ENCODE measurements at places on chromosomes 12 and 14.

- DNase-seq, result no peak
Observed at GRCh38 chr12:40775661-40776060, 83.4 kb downstream of the CNTN1 start.

- no peak for DNase-seq
Observed at GRCh38 chr14:87794561-87794960, 198.4 kb downstream of the GALC start.

DNA sequence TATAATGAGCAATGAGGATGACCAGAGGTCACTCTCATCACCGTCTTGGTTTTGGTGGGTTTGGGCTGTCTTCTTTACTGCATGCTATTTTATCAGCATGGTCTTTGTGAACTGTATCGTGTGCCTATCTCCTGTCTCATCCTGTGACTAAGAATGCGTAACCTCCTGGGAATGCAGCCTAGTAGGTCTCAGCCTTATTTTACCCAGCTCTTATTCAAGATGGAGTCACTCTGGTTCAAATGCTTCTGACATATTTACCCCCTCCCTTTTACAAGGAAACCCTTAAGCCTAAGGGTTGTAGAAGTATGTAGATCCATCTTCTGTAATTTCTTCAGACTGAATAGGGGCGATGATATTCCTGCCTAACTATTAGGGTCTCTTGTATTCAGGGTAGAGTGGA lies 8.4 kb downstream of the IFI27L1 start:
- DNase-seq, result no peak

- DNase-seq, result no peak
Observed at GRCh38 chr12:124469193-124469888, 98.1 kb downstream of the NCOR2 start.

- peak; percentile 21 for DNase-seq
Observed at GRCh38 chr14:33207467-33208017, 268.9 kb downstream of the NPAS3 start.

DNA sequence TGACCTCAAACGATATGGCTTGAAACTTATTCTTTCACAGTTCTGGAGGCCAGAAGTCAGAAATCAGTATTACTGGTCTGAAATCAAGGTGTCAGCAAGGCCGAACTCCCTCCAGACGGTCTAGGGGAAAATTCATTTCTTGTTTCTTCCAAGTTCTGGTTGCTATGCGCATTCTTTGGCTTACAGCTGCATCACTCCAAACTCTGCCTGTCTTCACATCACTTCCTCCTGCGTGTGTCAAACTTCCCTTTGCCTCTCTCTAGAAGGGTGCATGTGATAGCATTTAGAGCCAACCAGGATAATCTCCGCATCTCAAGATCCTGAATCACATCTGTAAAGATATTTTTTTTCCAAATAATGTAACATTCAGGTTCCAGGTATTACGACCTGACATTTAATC lies 62.8 kb downstream of the DENND5B start:
- no peak for DNase-seq

DNA sequence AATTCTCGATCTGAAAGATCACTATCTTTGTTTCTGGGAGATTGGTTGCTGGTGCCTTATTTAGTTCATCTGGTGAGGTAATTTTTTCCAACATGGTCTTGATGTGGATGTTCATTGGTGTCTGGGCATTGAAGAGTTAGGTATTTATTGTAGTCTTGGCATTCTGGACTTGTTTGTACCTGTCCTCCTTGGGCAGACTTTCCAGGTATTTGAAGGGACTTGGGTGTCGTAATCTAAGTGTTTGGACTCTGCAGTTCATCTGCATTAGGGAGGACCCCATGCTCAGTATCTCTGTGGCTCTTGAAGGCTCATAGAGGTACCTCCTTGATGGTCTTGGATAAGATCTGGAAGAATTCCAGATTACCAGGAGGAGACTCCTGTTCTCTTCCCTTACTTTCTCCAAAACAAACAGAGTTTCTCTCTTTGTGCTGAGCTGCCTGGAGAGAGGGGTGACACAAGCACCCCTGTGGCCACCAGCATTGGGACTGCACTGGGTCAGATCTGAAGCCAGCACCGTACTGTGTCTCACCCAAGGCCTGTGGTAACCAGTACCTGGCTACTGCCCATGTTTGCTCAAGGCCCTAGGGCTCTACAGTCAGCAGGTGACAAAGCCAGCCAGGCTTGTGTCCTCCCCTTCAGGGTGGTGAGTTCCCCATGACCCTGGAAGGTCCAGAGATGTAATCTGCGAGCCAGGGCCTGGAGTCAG lies 5.3 kb downstream of the A2ML1 start:
- no peak for DNase-seq

GRCh38 chr12:10690906-10691305 lies 17.1 kb upstream of the STYK1 start:
- no peak for DNase-seq

GRCh38 chr12:25155022-25155576 lies 39.9 kb downstream of the DNAI7 start:
- DNase-seq, result no peak

DNA sequence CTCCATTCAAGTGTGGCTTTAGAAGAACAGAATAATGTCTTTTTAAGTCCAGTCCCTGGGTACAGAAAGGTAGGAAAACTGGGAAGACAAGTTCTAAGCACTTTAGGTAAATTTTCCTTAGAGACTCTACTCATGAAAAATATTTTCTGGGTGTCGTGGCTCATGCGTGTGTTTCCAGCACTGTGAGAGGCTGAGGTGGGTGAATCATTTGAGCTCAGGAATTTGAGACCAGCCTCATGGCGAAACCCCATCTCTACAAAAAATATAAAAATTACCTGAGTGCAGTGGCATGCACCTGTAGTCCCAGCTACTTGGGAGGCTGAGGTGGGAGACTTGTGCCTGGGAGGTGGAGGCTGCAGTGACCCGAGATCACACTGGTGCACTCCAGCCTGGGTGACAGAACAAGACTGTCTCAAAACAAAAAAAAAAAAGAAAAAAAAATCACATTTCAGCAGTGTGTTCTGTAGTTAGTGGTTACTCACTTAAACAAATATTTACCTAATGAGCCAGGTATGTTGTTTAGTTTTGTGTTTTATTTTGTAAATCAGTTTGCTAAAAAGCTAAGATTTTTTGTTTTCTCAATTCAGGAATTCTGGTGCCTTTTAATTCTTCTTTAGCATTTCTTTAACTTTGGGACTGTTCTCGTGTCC lies 52.3 kb upstream of the RD3L start:
- no peak for DNase-seq

DNA sequence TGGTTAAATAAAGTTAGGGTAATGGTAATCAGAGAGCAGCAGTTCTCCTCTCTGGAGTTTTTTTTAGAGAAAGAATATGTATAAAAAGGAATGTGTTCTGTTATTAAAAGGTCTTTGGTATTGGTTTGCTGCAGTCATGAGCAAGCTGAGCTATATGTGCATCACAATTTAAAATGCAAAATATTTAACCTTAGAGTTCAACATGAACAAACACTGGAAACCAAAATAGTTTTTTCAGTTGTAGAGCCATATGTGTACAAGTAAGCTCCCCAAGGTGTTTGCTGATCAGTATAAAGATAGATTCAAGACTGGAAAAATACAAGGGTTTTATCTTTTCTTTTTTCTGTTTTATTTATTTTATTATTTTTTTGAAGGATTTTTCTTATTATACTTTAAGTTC lies 245.0 kb downstream of the NUBPL start:
- DNase-seq, result no peak

- DNase-seq, result no peak
Observed at GRCh38 chr14:49940808-49941421, 48.0 kb downstream of the ARF6 start.

GRCh38 chr12:90253136-90253535 lies 544.5 kb upstream of the ATP2B1 start:
- DNase-seq, result no peak

GRCh38 chr14:47660158-47660557 lies 15.2 kb downstream of the MDGA2 start:
- DNase-seq, result no peak

DNA sequence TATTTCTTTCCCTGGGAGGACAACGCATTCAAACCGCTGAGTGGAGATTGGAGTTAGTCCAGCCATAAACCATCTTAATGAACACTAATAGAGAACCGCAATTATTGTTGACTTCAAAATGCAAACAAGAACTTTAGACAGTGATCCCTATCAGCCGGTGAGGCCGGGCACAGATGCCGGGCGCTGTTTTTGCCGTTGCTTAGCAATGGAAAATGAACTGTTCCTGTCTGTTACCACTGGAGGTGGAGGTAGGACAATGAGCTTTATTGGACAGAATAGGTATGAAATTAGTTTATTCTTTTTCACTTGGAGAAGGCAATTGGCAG lies 216.8 kb downstream of the TTC8 start:
- DNase-seq, result peak; percentile 44

GRCh38 chr14:71371711-71372396 lies 464.6 kb downstream of the PCNX1 start:
- DNase-seq, result no peak

Measured in NCI-H1417 treated with DMSO at 0.1 percent for 48 hours (cell line).